ENCODE measurements at places on chromosomes 5 and 9.

- peak; percentile 86 for DNase-seq
These were observed 4.1 kb downstream of the LRSAM1 start for GRCh38 chr9:127455324-127455992.

DNA sequence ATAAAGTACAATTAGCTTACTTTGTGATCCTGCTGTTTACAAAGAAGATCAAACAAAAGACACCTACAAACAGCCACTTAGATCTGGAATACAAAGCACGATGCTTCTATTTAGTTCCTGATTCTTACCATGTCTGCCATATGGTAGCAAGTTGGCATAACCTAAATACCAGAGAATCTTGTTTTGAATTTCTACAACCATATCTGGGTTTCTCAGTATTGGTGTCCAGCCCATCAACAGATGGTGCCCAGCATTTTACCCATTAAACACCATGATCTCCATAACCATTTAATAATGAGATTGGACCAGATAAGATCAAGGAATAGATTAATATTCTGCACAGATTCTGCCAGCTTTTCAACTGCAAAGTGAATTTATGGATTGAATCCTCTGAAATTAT is 29.8 kb downstream of the SLC24A2 start:
- DNase-seq, result no peak

DNA sequence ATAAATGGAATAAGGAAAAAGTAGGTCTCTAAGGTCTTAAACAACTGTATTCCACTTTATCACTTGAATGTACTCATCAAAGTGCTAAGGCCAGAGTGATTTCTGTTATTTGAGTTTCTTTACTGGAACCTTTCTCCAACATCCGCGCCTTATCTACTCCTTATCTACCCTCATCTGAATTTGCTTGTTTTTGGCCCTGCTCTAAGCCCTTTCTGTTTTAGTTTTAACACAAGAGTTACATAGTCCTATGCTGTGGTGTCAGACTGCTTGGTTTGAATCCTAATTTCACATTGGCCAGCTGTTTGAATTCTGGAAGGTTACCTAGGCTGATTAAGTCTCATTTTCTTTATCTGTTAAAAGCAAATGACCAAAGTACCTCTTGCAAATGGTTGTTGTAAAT is 128.3 kb downstream of the PCSK5 start:
- peak; percentile 19 for DNase-seq

GRCh38 chr9:16417161-16417560 is 453.3 kb downstream of the BNC2 start:
- DNase-seq, result no peak

DNA sequence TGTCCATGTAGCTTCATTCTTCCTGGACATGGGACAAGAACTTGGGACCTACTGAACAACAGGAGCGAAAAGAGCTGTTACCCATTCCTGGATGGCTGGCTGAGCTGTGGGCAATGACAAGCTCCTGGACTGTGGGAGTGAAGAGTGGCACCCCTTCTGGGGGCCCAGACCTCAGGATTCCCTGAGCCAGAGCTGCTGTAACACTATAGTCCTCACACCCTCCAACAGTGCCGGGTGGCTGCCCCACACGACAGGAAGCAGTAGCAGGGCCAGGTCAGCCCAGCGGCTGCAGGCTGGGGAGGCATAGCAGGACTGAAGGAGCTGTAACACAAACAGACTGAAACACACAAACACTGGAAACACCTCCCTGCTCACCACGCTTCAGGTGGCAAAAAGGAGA is 169.7 kb upstream of the IRX2 start:
- no peak for DNase-seq

- DNase-seq, result no peak
These were observed 212.0 kb downstream of the ARHGAP26 start for GRCh38 chr5:142981886-142982820.

- DNase-seq, result no peak
These were observed 278.0 kb downstream of the ADAMTS6 start for GRCh38 chr5:65203746-65204145.

- peak; percentile 23 for DNase-seq
These were observed 16.9 kb downstream of the SEMA6A start for GRCh38 chr5:116557669-116558271.

DNA sequence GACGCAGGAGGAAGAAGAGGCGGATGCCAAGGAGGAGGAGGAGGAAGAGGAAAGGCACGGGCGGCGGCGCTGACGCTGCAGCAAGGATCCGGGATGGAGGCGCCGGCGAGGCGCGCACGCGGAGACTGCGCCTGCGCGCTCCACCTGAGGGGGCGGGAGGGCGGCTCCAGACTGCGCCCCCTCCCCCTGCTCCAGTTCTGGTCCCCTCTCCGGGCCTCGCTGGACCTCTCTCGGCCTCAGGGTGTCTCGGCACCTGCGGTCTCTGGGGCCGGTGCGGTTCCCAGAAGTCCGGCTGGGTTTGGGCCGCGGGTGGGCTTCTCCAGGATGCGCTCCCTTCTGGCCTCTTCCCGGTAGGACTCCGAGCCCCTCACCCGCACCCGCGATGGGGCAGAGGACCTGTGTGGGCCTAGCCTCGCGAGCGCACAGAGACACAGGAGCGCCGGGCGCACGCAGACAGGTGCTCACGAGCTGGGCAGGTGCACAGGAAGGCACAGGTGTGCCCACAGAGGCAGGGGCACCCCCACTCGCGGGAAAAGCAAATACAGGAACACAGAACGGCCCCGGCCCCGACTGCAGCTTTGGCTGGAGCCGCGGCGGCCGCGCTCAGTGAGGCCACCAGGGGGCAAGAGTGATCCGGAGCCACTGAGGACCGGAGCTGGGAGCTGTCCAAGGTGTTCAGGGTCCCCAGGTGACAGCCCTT is at the start of gene NPDC1:
Gene NPDC1 (minus strand): TSS at position 90 of the 700 bp plus-strand sequence. CDS start 188 bp downstream, outside the sequence.
- DNase-seq, result peak; percentile 81

- no peak for DNase-seq
These were observed 3.8 kb upstream of the SYNPO start for GRCh38 chr5:150636391-150637244.

DNA sequence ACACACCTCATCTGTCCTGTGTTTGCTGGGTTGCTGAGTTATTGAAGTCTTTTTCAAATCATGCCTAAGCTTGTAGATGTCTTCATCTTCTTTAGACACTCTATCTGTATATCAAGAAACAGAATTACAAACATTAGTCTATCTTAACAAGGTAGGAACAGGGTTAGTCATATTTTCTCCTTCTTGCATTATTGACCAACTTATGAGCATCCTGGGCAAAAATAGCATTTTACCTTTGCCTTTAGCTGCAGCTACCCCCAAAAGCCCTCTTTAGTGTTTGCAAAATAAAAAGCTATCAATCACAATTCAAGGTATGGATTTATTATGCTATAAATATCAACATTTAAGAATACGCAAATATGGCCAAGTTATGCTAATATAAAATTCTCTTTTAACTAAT is 3.4 kb downstream of the PLK2 start:
- no peak for DNase-seq

- DNase-seq, result no peak
These were observed at the start of gene RASEF for GRCh38 chr9:83062651-83063527. TSS of gene RASEF (minus strand) at chr9:83063142. CDS start at chr9:83062867, 275 bp downstream.

GRCh38 chr5:172798422-172799215 is 27.6 kb upstream of the DUSP1 start:
- DNase-seq, result peak; percentile 76
